Natural killer cell (primary cell): ENCODE measurements at places on chromosomes 2 and 18. TPM values are rescaled to one million over a fixed set of nuclear protein-coding genes. Genes with fewer than 3 reads are reported as not detected.

GALNT5 gene
- not detected for total RNA-seq

SLC16A14 gene
- total RNA-seq = 0.23 TPM

POMC gene
- total RNA-seq = 6.0 TPM

REV1 gene
- total RNA-seq = 49.1 TPM

MALL gene
- not detected for total RNA-seq

ST8SIA3 gene
- total RNA-seq = not detected

MOGAT1 gene
- not detected for total RNA-seq

CHCHD5 gene
- 22.4 TPM for total RNA-seq

TLX2 gene
- 0.45 TPM for total RNA-seq

KIF5C gene
- 1.8 TPM for total RNA-seq

CD302 gene
- 2.0 TPM for total RNA-seq

NOL4 gene
- not detected for total RNA-seq

ICOS gene
- 1.7 TPM for total RNA-seq

CFAP210 gene
- total RNA-seq = 1.5 TPM

HRH4 gene
- total RNA-seq = not detected

APOB gene
- not detected for total RNA-seq

CD8B2 gene
- 0.36 TPM for total RNA-seq

ACTG2 gene
- not detected for total RNA-seq

ALLC gene
- total RNA-seq = not detected

TMEM131 gene
- 72.1 TPM for total RNA-seq

MLPH gene
- total RNA-seq = not detected

EIF5B gene
- total RNA-seq = 40.6 TPM

EPG5 gene
- total RNA-seq = 81.3 TPM

PSTPIP2 gene
- total RNA-seq = 34.7 TPM

SP140 gene
- total RNA-seq = 69.1 TPM

ZNF385B gene
- 0.54 TPM for total RNA-seq

TRAK2 gene
- 26.2 TPM for total RNA-seq

BMP10 gene
- total RNA-seq = not detected

IL1RN gene
- 36.6 TPM for total RNA-seq

SKOR2 gene
- not detected for total RNA-seq

SPATA3 gene
- total RNA-seq = not detected

UBE2E3 gene
- 48.5 TPM for total RNA-seq

ST8SIA5 gene
- 0.23 TPM for total RNA-seq

CTAGE1 gene
- not detected for total RNA-seq

GBX2 gene
- not detected for total RNA-seq

FBXO15 gene
- 0.50 TPM for total RNA-seq

DNAH7 gene
- 0.07 TPM for total RNA-seq

CYP20A1 gene
- 30.7 TPM for total RNA-seq

IL1RL1 gene
- 2.2 TPM for total RNA-seq

TOGARAM2 gene
- total RNA-seq = 30.8 TPM

OR6B3 gene
- total RNA-seq = not detected

PTPRN gene
- total RNA-seq = not detected

CRYGC gene
- not detected for total RNA-seq

ATOH8 gene
- total RNA-seq = not detected

CREG2 gene
- total RNA-seq = not detected

CYP1B1 gene
- not detected for total RNA-seq

DNAJC27 gene
- 19.7 TPM for total RNA-seq

SERPINB4 gene
- total RNA-seq = not detected

IL1A gene
- not detected for total RNA-seq

WNT6 gene
- not detected for total RNA-seq

SPP2 gene
- not detected for total RNA-seq

RTP5 gene
- total RNA-seq = 0.68 TPM
